ENCODE measurements at places on chromosomes 1 and 21.

- DNase-seq, result no peak
Observed at GRCh38 chr1:90175490-90176167, 180.7 kb downstream of the ZNF326 start.

DNA sequence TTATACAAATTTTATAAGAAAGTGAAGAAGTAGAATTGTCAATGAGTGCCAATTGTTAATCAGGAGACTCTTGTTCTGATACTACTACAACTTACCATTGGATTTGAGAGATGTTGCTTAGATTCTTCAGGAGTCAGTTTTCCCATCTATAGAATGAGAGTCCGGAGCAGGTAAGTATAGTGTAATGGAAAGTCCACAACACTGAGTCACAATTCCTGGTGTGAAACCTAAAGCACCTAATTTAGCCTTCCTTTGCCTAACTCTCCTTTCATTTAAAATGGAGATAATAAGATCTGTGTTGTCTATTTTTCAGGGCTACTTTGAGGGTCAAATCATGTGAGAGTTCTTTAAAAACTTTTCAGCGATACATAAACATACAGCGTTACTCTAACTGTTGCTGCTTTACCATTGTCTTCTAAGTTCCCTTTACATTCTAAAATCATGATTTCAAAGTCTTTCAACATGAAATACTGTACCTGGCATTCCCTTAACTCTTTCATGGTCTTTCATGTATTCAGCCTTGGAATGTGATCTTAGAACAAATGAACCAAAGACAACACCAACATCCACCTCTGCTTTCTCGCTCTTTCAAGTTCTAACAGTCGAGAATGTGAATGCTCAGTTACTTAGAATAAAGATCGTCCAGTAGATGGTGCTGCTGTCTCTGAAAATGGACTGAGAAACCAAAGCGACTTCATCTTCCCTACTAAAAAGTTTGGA, 90.9 kb downstream of the SLC30A10 start:
- no peak for DNase-seq

DNA sequence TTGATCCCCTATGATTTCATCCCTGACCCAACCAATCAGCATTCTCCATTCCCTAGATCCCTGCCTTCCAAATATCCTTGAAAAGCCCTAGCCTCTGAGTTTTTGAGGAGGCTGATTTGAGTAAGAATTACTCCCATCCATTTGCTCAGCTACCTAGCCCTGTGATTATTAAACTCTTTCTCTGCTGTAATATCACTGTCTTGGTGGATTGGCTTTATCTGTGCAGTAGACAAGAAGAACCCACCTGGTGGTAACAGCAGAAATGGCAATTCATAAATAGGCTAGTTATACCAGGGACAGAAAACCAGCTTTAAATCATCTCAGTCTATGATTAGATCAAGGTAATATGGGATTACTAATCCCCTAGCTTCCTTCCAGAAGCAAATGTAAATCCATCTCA, 13.0 kb downstream of the IL20 start:
- DNase-seq, result no peak

DNA sequence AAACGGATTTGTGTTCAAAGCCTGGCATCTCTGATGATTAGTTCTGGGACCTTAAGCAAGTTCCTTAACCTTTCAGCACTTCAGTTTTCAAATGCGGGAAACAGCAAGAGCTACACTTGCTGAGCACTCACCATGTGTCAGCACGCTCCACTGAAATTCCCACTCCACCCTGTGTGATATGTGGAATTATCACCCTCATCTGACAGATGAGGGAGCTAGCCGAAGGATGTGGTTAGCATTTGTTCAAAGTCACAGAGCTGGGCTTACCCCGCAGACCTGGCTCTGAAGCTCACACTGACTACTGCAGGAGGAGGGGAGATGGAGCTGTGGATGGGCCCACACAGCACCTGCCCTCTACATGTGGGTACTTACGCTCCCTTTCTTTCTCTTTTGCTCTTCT, 29.1 kb downstream of the IL12RB2 start:
- DNase-seq, result no peak

- DNase-seq, result no peak
Observed at GRCh38 chr1:246795906-246796694, 71.9 kb downstream of the SCCPDH start.

DNA sequence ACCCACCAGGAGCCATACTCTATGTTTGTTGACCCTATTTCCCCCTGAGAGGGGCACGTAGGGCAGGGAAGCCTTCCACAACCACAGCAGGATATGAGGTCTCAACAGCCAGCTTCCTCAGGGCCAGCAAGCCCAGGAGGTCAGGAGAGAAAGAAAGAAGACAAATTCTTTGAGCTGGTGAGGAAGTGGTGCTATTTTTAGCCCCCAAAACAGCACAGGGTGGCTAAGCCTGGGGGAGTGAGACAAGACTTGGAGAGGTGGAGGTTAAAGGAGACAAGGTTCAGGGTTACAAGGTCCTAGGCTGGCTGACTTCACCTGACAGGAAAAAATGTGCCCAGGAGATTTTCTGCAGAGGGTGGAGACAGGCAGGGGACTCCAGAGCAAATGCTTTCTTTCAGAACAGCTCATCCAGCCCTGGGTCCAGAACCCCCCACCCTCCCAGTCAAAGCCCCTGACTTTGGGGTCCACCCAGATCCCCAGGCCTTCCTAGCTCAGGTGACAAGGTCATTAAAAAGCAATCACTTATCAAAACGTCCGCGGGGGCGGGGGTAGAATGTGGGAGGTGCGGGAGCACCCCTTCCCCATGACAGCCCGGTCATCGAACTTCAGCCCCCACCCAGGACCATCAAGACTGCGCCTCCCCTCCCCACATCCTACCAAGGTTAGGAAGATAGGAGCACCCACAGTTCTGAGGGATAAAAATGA, 1.3 kb downstream of the SV2A start:
- DNase-seq, result no peak

- DNase-seq, result no peak
Observed at GRCh38 chr1:231786126-231786525, 159.5 kb downstream of the DISC1 start.

- no peak for DNase-seq
Observed at GRCh38 chr1:95122151-95122697, 5.1 kb downstream of the TLCD4 start.

DNA sequence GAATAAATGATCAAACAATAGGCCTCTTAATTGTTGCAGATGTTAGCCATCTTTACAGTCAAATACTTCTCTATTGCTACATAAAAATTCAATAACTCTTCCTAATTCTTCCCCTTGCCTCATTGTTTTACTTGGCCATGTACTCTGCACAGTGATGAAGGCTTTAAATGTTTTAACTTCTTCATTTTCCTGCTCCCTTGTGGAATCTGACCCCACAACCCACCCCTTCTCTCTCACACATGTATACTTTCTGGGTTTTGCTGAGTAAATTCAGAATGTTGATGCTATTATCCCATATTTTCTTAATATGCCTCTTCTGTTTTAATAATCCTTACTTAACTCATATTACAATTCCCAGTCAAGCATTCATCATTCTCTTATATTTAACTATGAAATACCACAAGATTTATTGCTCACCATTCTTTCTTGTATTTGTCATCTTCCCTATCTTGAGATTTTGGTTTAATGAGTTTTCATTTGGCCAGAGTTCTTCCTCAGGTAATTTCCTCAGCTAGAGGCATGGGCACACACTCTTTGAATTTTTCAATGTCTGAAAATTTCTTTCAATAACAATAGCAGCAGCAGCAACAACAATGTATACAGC, 327.8 kb upstream of the USP24 start:
- no peak for DNase-seq

GRCh38 chr21:39016740-39017315, 166.4 kb downstream of the PSMG1 start:
- DNase-seq, result no peak

- no peak for DNase-seq
Observed at GRCh38 chr1:95195046-95195445, 39.0 kb upstream of the RWDD3 start.

DNA sequence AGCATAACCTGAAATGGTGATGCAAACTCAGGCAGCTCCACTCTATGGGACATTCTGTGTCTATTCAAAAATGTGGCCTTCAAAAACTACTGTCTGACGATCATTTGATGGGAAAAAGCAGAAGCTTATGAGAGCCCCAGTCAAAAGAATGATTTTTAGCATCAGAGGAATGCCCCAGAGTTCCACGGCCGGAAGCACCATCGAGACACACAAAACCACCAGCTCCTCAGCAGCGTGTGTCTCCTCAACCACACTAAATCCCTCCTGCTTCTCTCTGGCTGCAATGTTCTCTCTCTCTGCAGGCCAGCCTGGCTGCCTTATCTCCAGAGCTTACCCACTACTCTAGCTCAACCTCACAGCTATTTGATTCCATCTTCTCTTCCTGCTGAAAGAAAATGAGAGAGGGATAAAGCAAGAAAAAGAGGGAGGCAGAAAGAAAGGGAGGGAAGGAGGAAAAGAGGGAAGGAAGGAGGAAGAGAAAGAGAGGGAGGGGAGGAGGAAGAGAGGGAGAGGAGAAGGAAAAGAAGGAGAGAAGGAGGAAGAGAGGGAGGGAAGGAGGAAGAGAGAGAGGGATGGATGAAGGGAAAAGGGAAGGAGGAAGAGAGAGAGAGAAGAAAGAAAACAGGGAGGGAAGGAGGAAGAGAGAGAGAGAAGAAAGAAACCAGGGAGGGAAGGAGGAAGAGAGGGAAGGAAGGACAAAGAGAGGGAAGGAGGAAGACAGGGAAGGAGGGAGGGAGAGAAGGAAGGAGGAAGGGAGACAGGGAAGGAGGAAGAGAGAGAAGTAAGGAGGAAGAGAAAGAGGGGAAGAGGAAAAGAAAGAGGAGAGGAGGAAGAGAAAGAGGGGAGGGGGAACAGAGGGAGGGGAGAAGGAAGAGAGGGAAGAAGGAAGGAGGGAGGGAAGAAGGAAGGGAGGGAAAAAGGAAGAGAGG, 33.5 kb upstream of the LAPTM5 start:
- DNase-seq, result no peak

DNA sequence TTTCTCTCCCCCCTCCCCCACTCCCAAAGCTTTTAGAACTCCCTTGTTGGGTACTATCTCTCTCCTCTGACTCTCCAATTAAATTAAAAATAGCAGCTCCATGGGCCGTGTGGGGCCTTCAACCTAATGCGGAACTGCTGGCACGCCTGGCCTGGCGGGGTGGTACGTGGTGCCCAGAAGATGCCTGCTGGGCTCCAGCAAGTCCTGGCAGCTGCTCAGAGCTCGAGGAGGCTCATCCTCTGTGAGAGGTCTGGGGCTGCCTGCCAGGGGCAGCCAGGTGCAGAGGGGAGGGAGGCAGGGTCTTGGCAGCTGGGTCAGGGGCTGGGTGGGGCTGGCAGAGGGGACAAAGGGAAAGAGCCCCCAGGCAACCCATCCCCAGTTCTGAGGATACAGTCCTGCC, 74.4 kb downstream of the ACTL8 start:
- no peak for DNase-seq

- no peak for DNase-seq
Observed at GRCh38 chr1:26027716-26028489, 6.3 kb downstream of the EXTL1 start.

DNA sequence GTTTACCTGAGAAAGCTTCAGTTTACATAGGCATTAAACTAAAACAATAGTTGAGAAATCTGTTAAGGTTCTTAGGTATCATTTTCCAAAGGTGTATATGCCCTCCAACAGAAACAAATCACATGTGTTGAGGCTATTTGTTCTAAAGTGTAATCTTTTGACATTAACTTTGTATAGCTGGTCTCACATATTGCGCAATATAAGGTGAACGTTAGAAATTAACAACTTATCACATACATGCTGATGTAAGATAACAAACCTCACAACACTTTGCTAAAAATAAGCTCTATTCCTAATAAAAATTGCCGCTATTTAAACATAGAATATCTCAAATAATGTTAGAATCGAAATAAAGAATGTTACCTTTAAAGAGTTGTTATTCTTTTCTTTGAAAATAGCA, 340.6 kb downstream of the SRGAP2C start:
- no peak for DNase-seq

DNA sequence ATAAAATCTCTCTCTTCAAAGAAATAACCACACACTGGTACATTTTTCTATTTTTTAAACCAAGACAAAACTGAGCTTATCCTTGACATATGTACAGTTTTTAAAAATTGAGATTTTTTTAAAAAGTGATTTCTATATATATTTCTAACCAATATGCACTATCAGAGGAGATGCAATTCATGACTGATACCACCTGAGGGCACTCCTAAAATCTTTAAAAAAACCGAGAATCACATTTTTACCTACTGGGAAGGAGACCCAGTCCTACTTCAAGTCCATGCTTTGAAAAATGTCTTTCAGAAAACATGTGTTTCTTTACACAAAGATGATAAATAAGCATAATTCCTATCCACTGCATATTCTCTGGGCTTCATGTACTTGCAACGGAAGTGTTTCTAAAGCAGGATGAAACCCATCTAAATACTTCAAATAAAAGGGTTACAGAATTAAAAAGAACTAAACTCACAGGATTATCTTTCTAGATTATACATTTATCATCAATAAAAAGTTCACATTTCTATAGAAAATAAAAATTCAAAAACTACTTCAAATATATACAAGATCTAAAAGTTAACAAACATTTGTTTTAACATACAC, 98.6 kb downstream of the ENAH start:
- no peak for DNase-seq
